ENCODE measurements at places on chromosomes 1 and 21.

DNA sequence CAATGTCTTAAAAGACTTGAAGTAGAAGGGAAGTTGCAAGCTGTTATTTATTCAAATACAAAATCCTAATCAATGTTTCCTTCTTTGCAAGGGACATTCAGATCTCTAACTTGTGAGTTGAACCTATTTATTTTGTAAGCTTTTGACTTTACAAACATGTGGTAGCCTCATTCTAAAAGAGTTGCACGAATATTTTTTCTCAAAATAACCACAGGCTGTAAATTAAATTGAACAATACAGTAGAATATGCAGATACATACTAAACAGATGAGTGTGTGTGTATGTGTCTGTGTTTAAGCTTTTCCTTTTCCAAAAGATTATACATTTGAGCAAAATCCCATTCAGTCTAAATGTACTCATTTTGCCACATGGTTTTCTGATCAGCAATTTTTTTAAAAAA is 4.8 kb upstream of the DYNLT5 start:
- no peak for DNase-seq

- DNase-seq, result no peak
Observed at GRCh38 chr1:43418858-43419257, 29.2 kb downstream of the SZT2 start.

DNA sequence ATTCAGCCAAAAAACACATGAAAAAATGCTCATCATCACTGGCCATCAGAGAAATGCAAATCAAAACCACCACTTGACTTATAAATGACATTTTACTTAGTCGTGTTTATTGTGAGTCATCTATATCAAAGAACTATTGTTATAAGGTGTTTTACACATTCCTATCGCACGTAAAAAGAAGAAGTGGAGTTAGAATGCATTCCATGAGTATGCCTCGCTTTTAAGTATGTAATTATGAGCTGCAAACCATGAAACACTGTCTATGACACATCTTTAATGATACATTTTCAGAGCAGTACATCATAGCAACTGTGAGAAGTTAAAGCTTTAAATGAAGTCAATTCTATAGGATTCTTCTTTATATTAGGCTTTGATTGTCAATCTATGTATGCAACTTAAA is 614.3 kb upstream of the ADAMTS5 start:
- no peak for DNase-seq

GRCh38 chr1:237894131-237894530 is 3.4 kb upstream of the ZP4 start:
- DNase-seq, result no peak

DNA sequence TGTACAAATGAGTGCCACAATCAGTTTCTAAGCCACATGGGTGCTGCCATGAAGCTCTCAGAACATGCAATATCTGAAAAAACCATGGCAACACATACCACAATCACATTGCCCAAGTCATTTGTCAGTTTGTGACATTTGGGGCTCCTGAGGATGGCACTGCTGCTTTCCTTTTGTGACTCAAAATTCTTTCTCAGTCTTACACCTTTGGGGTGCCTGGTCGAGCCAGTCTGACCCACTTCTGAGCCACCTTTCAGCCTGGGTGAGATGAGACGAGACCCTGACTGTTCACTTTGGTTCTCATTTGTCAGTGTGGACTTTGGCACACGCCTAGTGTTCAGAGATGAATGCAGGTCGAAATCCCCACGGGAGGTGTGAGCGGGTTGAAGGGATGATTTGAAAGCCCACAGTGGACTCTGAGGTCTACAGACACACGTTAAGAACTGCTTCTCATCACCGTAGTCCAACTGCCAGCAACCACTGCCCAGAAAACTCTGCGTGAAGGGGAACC is 8.0 kb downstream of the BATF3 start:
- no peak for DNase-seq

DNA sequence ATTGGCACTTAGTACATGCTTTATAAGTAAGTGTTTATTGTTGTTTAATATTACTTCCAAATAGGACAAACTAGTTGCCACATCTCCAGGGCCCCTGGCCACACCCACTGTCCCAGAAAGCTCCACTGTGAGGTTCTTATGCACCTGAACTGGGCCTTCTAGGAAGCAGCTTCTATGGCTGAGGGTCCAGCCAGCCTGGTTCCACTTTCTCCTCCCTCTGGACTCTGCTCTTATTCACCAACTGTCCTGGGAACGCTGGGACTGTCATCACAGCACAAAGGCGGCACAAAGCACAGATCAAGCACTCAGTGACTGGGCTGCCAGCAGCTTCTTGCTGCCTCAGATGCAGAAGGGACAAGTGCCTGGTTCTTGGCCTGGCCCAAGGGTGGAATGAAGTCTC is 29.6 kb upstream of the ZNF648 start:
- no peak for DNase-seq

Measured in sigmoid colon (tissue), 7 donors.